ENCODE measurements at places on chromosomes 1 and 21.
A peak's percentile ranks its signal among the peaks of the same experiment; 100 is the strongest.

DNA sequence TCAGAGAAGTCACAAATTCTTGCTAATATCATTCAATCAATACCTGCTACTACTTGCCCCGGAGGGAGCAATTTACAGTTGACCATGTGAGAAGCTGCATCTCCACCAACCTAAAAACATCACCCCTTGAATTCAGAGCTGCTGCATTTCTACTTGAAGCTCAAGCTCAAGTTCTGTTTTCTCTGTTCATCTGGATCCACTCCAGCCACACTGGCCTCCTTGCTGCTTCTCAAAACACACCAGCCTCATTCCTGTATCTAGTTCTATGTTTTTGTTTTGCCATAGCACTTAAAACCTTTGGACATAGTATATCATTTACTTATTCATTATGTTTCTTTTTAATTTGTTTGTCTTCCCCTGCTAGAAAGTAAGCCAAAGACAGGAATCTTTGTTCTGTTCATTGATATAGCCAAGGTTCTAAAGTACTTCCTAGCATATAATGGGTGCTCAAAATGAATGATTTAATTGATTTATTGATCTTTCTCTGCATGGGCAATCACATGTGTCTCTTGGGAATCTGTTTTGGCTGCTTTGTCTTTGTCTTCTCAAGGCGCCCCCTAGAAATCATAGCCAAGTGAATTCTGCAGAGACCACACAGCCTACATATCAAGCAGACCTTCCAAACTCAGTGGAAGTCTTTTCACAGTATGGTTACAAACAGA lies 23.6 kb downstream of the SYF2 start:
- DNase-seq: no peak

DNA sequence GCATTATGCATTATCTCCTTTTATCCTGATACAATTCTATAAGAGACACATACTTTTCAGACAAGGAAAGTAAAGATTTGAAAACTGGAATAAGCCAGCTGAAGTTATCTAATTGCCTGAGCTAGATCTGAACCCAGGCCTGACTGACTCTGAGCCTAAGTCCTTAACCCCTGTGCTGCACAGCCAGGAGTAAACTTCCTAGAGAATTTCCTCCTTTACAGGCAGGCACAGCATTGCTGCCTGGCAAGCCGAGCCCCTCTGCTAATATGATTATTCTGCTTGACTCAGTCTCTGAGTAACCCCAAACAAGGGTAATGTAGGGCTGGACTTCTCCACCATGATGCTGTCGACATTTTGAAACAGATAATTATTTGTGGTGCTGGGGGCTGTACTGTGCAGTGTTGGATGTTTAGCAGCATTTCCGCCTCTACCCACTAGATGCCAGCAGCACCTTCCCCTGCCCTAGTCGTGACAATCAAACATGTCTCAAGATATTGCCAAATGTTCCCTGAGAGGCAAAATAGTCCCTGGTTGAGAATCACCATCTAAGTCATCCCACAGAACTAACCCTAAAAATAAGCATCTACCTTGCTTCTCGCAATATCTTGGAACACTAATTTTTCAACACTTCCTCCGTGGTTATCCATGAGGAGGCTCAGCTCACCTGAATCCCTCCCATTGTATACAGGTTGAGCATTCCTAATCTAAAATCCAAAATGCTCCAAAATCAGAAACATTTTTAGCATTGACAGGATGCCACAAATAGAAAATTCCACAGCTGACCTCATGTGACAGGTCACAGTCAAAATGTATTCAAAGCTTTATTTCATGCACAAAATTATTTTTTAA lies 18.5 kb downstream of the CAMK1G start:
- DNase-seq: peak; percentile 62

DNA sequence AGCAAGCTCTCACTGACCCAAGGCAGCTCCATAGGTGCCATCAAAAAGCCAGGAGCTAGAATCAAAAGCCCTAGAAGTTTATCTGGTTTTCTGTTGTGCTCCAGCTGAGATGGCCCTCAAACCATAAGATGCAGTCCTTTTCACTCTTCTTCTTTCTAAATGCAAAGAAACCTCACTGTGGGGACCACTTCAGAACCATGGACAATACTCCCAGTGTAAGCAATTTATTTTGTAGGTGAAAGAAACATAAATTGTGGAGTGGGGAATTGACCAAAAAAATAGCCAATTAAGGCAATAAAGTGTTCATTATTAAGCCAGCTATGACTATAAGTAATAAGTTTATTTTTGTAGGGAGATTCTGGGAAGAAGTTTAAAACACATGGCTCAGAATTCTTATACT lies 1399.9 kb downstream of the PLA2G4A start:
- DNase-seq: no peak

DNA sequence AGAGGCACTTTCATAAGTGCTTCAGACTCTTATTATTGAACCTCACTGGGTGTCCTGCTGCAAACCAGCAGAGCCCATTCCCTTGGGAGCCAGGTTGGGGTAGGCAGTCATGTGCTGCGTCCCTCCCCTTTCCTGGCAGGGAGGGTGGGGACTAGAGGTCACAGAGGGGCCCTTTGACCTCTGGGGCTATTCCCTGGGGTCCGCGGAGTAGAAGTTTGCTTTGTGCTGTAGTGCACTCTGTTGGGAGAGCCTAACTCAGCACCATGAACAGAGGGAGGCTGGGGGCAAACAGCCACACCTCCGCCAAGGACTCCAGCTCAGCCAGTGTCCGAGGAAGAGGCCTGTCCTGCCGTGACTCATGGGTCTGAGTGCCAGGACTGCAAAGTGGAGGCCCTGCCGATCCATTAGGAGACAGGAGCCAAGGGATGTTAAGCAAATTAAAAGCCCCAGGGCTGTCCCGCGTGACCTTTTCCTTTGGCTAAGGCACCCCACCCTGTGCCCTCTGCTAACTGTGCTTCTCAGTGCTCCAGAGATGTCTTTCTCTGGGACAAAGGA lies 3.0 kb upstream of the IGSF21 start:
- DNase-seq: no peak

GRCh38 chr1:39106801-39107327 lies 80.7 kb downstream of the NDUFS5 start:
- DNase-seq: no peak

DNA sequence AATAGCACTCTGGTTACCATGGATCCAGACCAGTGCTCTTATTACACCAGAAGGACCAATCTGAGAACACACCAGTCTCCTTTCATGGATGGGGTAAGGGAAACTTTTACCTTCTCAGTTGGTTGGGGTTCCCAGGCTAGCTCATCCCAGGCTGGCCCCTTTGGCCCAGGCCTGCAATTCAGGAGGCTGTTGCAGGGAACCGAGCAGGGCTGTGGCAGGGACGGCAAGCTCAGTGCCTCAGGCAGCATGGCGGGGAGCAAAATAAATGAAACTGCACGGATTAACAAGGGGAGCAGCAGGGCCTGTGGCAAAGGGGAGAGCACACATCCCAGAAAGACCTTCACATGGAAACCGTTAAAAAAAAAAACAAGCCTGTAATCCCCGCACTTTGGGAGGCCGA lies 57.0 kb downstream of the DMRTB1 start:
- DNase-seq: no peak

- DNase-seq: no peak
Measured at GRCh38 chr1:118862755-118863154, 125.4 kb downstream of the TBX15 start.

DNA sequence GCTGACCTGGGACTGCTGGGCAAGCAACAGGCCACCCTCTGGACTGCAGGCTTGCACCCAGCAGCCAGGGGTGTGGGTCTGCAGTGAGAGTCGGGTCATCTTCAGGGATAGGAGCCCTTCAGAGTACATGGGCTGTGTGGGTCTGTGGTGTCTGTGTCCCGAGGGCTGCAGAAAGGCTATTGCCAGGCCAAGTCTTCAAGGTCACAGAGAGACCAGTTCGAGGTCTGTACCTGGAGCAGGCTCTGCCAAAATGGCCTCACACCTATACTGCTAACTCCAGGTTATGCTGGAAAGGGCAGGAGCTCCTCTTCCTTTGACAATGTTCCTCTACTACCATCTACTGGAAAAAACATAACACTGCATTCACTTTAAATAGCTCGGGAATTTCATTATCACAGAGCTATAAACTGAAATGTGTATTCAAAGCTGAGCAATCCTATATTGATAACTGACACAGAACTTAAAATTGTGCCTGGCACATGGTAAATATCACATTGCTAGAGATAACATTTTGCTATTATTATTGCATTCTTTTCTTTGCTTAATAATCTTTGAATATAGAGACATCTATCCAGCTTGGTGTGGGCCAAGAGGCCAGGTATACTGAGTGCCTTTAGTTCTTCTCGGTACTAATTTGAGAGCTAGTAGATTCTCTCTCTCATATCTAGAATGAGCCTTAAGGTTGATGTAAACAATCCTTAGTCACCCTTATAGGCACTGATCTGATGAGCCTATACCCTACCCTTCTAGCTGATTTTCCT lies 6.9 kb upstream of the DNAH14 start:
- no peak for DNase-seq

Measured in anterior cingulate cortex (tissue), 58 donors.